Suprapubic skin (tissue), 4 donors: ENCODE measurements at places on chromosomes 3 and 15.

DNA sequence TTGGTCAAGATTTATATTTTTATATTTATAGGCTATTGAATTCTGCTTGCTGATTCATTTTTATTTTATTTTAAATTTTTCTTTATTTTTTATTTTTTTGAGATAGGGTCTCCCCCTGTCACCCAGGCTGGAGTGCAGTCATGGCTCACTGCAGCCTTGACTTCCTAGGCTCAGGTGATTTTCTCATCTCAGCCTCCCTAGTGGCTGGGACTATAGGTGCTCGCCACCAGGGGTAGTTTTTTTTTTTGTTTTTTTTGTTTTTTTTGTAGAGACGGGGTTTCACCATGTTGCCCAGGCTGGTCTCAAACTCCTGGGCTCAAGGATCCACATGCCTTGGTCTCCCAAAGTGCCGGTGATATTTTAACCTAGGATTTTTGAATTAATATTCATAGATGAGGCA, 31.2 kb downstream of the NR2E3 start:
- peaks cover 48% of the 10 kb centered on the region for H3K36me3 ChIP-seq
- no peaks in the 10 kb centered on the region for H3K4me1 ChIP-seq
- H3K27ac ChIP-seq = no peak overlapping the region
- H3K27me3 ChIP-seq = no peaks in the 10 kb centered on the region

GRCh38 chr3:28651159-28651558, 302.5 kb upstream of the AZI2 start:
- no peak for DNase-seq
- no peaks in the 10 kb centered on the region for H3K4me1 ChIP-seq
- H3K36me3 ChIP-seq = no peaks in the 10 kb centered on the region
- H3K27me3 ChIP-seq = no peaks in the 10 kb centered on the region

DNA sequence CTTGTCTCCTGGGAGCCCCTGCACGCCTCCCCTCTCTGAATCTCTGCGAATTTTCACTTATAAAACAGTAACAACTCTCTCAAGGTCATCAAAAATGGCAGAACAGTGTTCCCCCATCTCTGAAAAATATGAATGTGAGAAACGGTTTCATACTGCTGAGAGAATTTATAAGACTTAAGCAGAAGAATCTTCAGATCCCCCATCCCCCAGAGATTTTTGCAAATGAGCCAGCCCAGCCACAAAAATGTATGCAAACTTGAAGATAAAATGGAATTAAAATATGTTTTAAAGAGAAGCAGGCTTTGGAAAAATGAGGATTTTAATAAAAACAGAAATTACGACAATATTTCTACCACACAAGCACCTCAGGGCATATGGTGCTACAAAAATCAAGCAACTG, 173.0 kb downstream of the STT3B start:
- H3K27me3 ChIP-seq = no peaks in the 10 kb centered on the region
- no peaks in the 10 kb centered on the region for H3K36me3 ChIP-seq
- no peak for DNase-seq

- no peaks in the 10 kb centered on the region for H3K36me3 ChIP-seq
- DNase-seq = peak; percentile 85
- H3K27ac ChIP-seq = no peak overlapping the region
- peaks cover 12% of the 10 kb centered on the region for H3K27me3 ChIP-seq
- H3K4me3 ChIP-seq = no peak overlapping the region
Measured at GRCh38 chr3:184540777-184541681, 20.6 kb upstream of the EPHB3 start.

DNA sequence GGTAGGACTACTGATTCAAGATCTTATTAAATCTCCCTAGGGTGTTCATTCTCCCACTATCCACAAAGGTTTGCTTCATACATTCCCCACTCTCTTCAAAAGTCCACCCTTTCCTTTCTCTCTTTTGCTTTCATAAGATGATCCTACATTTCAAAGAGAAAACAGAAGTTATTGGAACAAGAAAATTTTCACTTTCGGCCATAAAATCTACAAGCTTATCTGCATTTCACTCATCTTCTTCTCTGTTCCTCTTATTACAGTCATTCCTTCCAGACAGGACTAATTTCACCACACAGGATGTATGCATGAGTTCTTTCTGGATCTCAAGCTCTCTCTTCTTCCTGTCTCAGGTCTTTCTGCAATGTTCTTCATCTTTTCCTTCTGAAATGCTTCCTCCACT, 238.7 kb downstream of the ISL2 start:
- DNase-seq = no peak
- H3K36me3 ChIP-seq = no peaks in the 10 kb centered on the region
- no peaks in the 10 kb centered on the region for H3K27me3 ChIP-seq
- H3K27ac ChIP-seq = no peak overlapping the region
- peaks cover 18% of the 10 kb centered on the region for H3K4me1 ChIP-seq

GRCh38 chr3:111521891-111522290, 20.1 kb upstream of the CD96 start:
- H3K4me3 ChIP-seq = no peak overlapping the region
- DNase-seq = no peak
- no peaks in the 10 kb centered on the region for H3K27me3 ChIP-seq
- H3K4me1 ChIP-seq = no peaks in the 10 kb centered on the region
- no peaks in the 10 kb centered on the region for H3K36me3 ChIP-seq

GRCh38 chr3:188421151-188421821, 267.3 kb downstream of the LPP start:
- H3K27me3 ChIP-seq = no peaks in the 10 kb centered on the region
- H3K4me1 ChIP-seq = peaks cover 16% of the 10 kb centered on the region
- no peaks in the 10 kb centered on the region for H3K36me3 ChIP-seq
- H3K4me3 ChIP-seq = no peak overlapping the region

DNA sequence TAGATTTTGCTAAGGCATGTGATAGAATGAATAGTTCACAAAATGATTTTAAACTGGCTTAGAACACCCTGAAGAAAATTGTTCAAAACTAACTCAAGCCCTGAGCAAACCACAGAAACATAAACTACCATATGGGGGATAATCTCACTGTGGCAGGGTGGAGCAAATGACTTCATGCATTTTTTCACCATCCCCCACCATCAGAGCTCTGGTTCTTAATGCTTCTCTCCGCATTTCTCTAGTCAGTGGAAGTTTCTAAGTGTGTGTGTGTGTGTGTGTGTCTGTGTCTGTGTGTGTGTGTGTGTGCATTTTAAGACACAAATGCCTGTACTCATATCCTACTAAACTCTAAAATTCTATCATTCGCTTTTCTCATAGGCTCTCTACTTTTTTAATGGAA, 107.1 kb upstream of the PHLDB2 start:
- H3K4me1 ChIP-seq = peaks cover 6% of the 10 kb centered on the region
- DNase-seq = no peak
- no peak overlapping the region for H3K4me3 ChIP-seq
- H3K27ac ChIP-seq = no peak overlapping the region
- H3K27me3 ChIP-seq = no peaks in the 10 kb centered on the region

- peaks cover 11% of the 10 kb centered on the region for H3K4me1 ChIP-seq
- no peak overlapping the region for H3K27ac ChIP-seq
- H3K27me3 ChIP-seq = no peaks in the 10 kb centered on the region
- no peak overlapping the region for H3K4me3 ChIP-seq
Measured at GRCh38 chr3:43279532-43279931, 6.8 kb upstream of the SNRK start.

- H3K27ac ChIP-seq = no peak overlapping the region
- H3K4me1 ChIP-seq = no peaks in the 10 kb centered on the region
- H3K27me3 ChIP-seq = no peaks in the 10 kb centered on the region
- no peak overlapping the region for H3K4me3 ChIP-seq
- DNase-seq = no peak
Measured at GRCh38 chr3:110624576-110624975, 447.0 kb upstream of the NECTIN3 start.
